ENCODE measurements at places on chromosomes 5 and 9. TPM values are rescaled to one million over a fixed set of nuclear protein-coding genes. Genes with fewer than 3 reads are reported as not detected.

CCDC192 gene
- total RNA-seq, result not detected

SPATA24 gene
- 1.3 TPM for total RNA-seq

GLRA1 gene
- not detected for total RNA-seq

SLC34A1 gene
- total RNA-seq, result 0.21 TPM

GRXCR2 gene
- not detected for total RNA-seq

NR5A1 gene
- not detected for total RNA-seq

IFNE gene
- total RNA-seq, result not detected

FOXI1 gene
- 0.10 TPM for total RNA-seq

SH3TC2 gene
- 3.7 TPM for total RNA-seq

SEMA6A gene
- total RNA-seq, result 0.21 TPM

TMOD1 gene
- 0.84 TPM for total RNA-seq

TRIP13 gene
- total RNA-seq, result 0.21 TPM

RPS23 gene
- total RNA-seq, result 5,529 TPM

STX17 gene
- total RNA-seq, result 25.4 TPM

EIF4E1B gene
- 0.10 TPM for total RNA-seq

F2RL1 gene
- total RNA-seq, result 4.2 TPM

SLC46A2 gene
- total RNA-seq, result 0.94 TPM

SLC25A2 gene
- total RNA-seq, result 0.73 TPM

NUDT12 gene
- 1.4 TPM for total RNA-seq

TAF1L gene
- total RNA-seq, result under 0.01 TPM

ANKRD34B gene
- total RNA-seq, result 0.10 TPM

ADRA1B gene
- total RNA-seq, result not detected

TLX3 gene
- not detected for total RNA-seq

ZMAT2 gene
- 34.2 TPM for total RNA-seq

LRRC26 gene
- 0.21 TPM for total RNA-seq

PAPPA gene
- under 0.01 TPM for total RNA-seq

MLANA gene
- total RNA-seq, result 0.10 TPM

HSPB3 gene
- 0.31 TPM for total RNA-seq

ORM1 gene
- total RNA-seq, result not detected

ADAMTS2 gene
- total RNA-seq, result 0.21 TPM

SLC45A2 gene
- total RNA-seq, result under 0.01 TPM

IL13 gene
- total RNA-seq, result 0.31 TPM

All from mononuclear cell (primary cell).